ENCODE measurements at places on chromosomes 12 and 14.

- no peak for DNase-seq
These were observed 203.1 kb downstream of the EGLN3 start for GRCh38 chr14:33747749-33748148.

DNA sequence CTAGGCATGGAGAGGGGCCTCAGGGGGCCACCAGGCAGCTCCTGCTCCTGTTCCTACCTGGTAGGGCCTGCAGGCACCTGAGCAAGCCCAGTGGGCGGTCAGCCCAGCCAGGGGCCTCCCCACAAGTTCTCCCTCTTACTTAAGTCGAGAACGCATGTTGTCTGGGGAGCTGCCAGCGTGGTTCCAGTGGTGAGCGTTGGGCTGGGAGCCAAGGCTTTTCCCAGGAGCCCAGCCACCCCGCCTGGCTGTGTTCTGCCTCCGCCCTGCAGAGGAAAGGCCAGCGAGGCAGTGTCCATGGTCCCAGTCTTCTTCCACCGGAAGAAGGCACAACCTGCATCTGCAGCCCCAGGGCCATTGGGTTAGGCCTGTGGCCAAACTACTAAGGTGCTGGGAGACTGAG lies 1.4 kb downstream of the C14orf180 start:
- no peak for DNase-seq

- DNase-seq, result no peak
These were observed 47.4 kb downstream of the STX2 start for GRCh38 chr12:130791629-130792028.

- DNase-seq, result no peak
These were observed 321.8 kb downstream of the SNAPC1 start for GRCh38 chr14:62084020-62084419.

- no peak for DNase-seq
These were observed 121.7 kb upstream of the FUT8 start for GRCh38 chr14:65290830-65291229.

- no peak for DNase-seq
These were observed 30.8 kb upstream of the PNMA1 start for GRCh38 chr14:73744874-73745529.

GRCh38 chr12:131613678-131614077 lies 97.2 kb upstream of the SFSWAP start:
- no peak for DNase-seq

DNA sequence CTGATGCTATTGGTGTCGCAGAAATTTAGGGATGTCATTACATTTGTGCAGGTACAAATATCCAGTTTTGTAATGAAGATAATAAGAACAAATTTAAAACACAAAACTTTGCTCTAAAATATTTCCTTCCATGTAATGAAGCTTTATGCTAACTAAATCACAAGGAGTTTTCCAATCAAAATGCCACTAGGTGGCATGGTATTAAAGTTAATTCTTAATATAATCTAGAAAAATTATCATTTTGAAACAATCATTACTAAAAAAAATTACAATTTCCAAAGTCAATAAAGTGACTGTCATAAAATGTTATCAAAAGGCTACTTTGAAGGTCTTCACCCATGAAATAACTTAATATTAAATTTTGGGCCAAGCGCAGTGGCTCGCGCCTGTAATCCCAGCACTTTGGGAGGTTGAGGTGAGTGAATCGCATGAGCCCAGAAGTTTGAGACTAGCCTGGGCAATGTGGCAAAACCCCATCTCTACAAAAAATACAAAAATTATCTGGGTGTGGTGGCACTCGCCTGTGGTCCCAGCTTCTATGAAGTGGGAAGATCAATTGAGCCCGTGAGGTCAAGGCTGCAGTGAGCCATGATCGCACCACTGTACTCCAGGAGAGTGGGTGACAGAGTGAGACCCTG lies 77.4 kb downstream of the KIF21A start:
- DNase-seq, result no peak

- no peak for DNase-seq
These were observed 1.2 kb upstream of the SALL2 start for GRCh38 chr14:21527318-21527679.

DNA sequence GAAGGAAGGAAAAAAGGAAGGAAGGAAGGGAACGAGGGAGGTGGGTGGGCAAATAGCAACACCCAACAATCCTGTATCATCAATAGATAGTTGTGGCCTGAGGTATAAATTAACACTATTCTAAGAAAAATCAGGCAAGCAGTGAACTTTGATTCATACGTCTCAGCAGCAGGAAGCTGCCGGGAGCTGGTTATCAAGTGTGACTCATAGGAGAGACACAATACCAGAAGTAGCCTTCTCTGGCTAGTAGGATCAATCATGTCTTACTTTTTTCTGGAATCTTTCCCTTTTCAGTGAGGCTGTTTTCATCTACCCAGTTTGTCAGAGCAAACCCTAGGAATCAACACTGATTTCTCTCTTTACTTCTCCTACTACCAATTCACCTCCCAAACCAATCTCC lies 780.5 kb downstream of the NRXN3 start:
- DNase-seq, result no peak

DNA sequence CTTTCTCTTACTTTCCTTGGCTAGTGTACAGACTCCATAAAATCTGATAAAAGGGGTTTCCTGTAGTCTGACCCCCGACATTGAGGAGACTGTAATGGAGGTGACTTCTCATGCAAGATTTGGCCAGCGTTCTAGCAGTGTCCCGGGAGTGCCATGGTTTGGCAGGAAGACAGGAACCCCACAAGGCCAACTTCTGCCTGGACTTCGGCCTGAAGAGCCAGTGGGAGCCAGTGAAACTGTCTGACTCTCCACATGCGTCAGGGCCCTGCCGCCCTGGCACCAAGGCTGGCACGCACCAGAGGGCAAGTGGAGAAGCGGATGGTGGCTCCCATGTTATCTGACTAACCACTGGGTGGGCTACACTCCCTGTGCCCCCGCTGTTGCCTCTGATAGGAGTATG lies 70.5 kb downstream of the TMEM260 start:
- DNase-seq, result no peak

DNA sequence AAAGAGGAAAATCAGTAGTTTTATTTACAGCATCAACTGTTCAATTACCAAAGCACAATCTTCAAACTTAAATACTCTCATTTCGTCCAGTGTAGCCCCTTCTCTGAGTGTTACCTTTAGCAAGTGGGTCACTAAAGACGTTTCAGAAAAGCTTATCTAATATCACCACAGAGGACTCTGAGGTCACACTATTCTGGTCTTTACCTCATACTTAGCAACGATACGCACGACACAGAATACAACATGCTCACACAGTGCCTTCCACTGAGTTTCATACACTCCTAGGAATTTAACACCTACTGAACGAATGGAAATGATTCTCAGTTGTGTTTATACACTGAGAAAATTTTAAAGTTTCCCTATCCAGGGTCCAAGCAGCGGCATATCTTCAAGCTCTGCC lies 2.0 kb downstream of the SYT10 start:
- DNase-seq, result no peak

GRCh38 chr14:79571366-79571765 lies 639.9 kb downstream of the DIO2 start:
- no peak for DNase-seq

- DNase-seq, result no peak
These were observed 1.6 kb upstream of the CD9 start for GRCh38 chr12:6198556-6198955.

DNA sequence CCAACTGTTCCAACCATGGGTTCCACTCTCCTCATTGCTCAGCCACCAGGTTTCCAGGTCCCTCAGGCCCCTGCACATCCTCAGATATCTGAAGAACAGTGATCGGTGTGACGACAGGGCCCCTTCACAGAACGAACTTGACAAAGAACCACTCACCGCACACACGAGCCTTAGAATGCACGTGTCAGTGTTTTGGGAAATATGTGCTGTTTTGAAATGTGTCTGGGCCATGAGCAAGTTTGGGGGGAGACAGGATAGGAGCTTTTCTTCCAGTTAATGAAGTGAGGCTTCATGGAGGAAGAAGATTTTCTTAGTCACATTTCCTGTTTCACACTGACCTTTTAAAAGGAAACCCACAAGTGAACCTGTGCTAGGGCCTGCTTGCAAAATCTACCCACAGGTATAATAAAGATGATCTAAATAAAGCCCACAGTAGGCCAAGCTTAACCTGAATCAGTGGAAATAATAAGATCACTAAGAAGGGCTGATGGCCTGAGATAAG lies 58.6 kb downstream of the ZFP36L1 start:
- no peak for DNase-seq

- no peak for DNase-seq
These were observed 128.3 kb downstream of the AKAP6 start for GRCh38 chr14:32457213-32457920.

GRCh38 chr12:116749884-116750283 lies 11.8 kb downstream of the RNFT2 start:
- DNase-seq, result no peak

DNA sequence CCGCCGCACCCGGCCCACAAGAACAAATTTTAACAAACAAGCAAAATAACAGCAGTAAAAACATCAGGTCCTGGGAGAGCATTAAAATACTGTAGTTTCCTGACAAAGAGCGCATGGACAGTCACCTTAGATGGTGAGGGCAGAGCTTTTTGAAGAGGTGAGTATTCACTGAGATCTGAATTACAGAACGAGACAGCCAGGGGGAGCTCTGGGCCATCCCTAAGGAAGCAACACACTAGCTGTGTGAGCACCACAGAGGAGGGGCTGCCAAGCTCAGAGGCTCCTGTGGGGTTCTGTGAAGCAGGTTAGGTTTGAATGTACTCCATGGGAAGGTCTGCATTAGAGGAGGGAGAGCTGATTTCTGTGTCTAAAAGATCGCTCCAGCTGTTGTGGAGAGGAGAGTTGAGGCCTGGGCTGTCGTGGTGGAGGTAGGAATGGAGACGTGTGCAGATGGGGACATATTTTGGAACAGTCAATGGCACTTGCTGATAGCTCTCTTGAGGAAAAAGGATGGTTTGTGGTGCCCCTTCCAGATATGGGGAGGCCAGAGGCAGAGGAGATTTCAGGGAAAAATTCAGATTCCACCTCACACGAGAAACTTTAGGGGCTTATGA lies 72.9 kb downstream of the TRAFD1 start:
- DNase-seq, result peak; percentile 53

DNA sequence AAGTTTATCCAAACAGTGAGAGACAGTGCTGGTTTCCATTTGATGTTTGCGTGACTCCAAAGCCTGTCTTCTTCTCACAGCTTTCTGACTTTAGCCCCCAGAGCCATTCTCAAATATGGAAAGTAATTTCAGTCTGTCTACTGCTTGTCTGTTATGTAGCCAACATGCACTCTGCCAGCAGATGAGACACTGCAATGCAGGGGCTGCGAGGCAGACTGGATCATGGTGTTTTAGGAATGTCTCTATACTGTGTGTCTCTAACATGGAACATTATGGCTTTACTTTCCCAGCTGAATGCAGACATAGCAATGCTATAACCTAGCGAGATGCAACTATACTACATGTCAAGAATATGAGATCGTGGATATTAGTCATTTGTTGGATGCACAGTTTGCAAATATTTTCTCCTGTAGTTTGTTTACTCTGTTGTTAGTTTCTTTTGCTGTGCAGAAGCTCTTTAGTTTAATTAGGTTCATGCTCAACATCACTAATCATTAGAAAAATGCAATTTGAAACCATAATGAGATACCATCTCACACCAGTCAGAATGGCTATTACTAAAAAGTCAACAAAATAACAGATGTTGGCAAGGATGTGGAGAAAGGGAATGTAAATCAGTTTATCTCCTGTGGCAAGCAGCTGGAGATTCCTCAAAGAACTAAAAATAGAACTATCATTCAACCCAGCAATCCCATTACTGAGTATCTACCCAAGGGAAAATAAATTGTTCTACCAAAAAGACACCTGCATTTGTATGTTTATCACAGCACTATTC lies 235.8 kb upstream of the TMTC1 start:
- no peak for DNase-seq

DNA sequence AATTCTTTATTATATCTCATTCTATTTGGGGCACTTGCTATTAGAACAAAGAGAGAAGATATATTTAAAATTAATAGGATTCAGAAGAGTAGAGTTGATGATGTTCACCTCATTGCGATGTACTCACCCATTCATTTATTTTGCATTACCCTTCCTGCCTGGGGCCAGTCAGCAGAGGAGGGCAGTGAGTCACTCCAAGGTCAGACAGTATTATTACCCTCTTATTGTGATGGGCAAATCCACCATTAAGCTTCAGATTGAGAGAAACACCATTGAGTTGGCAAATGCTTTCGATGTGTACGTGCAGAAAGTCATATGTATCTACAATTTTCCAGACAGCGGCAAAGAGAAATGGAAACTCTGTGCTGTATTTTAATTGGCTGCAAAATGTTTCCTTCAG lies 134.2 kb downstream of the BICD1 start:
- no peak for DNase-seq

- no peak for DNase-seq
These were observed 904 bp upstream of the PAPOLA start for GRCh38 chr14:96501217-96501739.

- DNase-seq, result no peak
These were observed 8.4 kb upstream of the ARHGAP5 start for GRCh38 chr14:32068708-32069107.

- peak; percentile 28 for DNase-seq
These were observed at the start of gene KCNA5 for GRCh38 chr12:5043589-5044419. TSS of gene KCNA5 (plus strand) at chr12:5043879. CDS start at chr12:5044148, 269 bp downstream.

DNA sequence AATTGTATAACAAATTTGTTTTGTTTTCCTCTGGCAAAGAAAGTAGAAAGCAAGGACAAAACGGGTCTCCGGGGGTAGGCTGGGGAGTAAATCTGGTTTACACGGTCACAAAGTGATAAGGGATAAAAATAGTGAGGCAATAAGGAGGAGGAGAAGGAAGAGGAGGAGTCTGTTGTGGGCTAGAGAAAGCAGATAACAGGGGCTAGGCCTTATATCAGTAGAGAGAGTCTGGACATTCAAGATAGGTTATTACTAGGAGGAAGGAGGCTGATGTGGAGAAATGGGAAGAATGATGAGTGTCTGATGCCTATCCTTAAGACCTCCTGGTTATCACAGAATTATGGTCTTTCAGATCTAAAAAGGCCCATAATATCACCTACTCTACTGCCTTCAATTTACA lies 83.2 kb upstream of the SSTR1 start:
- DNase-seq, result no peak

DNA sequence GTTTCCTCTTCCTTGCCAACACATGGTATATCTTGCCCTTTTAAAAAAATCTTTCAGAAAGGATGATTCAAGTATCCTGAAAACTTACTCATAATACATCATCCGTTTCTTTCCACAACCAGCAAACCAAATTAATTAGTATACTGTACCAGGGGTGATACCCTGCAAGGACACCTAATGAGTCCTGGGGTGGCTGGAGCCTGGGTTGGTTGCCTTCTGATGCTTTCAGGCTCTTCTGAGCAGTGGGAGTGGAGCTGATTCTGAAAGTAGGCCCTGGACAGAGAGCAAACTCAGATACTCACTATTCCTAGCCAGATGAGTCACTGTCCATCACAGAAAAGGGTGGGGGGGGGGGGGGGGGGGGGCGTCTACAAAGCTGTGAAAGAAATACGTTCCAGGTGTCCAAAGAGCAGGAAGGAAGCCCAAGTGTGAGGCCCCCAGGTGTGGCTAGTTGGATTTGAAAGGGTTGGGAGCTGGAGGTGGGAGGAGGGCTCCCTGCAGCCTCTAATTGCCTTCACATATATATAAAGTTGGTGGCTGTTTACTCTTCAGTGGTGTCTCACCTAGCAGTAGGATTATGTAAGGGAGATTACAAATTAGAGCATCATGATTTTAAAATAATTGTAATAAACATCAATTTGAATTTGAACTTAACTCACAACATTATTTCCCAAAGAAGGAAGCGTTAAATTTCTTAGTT lies 36.5 kb downstream of the FBXO33 start:
- DNase-seq, result no peak

All from neural crest cell (in vitro differentiated cells).